Hair follicular keratinocyte (primary cell): ENCODE measurements at places on chromosomes 11 and 22. TPM values are rescaled to one million over a fixed set of nuclear protein-coding genes. Genes with fewer than 3 reads are reported as not detected.

Gene MPZL2
- total RNA-seq: 77.9 and 80.6 TPM in 2 replicates

Gene LSP1
- 0.19 TPM in 1 of 2 replicates, not detected in the other for total RNA-seq

Gene HSD17B12
- 103 and 117 TPM in 2 replicates for total RNA-seq

Gene BRD1
- 19.2 and 21.2 TPM in 2 replicates for total RNA-seq

Gene GCAT
- 28.8 and 40.2 TPM in 2 replicates for total RNA-seq

Gene POTEH
- not detected in 2 replicates for total RNA-seq

Gene GALNT18
- total RNA-seq: 35.5 and 38.8 TPM in 2 replicates

Gene LRRC32
- total RNA-seq: not detected in 2 replicates

Gene MCAM
- 409 and 417 TPM in 2 replicates for total RNA-seq

Gene GAS2L1
- 30.8 and 48.2 TPM in 2 replicates for total RNA-seq

Gene APOL5
- not detected in 2 replicates for total RNA-seq

Gene SEPTIN3
- total RNA-seq: 0.08 TPM in 1 of 2 replicates, not detected in the other

Gene CBLIF
- not detected in 2 replicates for total RNA-seq

Gene DDIAS
- 4.7 and 31.4 TPM in 2 replicates for total RNA-seq

Gene CBX6
- total RNA-seq: 14.4 and 17.0 TPM in 2 replicates

Gene SMIM38
- not detected in 2 replicates for total RNA-seq

Gene GNAZ
- 0.08 TPM in 1 of 2 replicates, not detected in the other for total RNA-seq

Gene PNPLA5
- not detected in 2 replicates for total RNA-seq
